ENCODE measurements at places on chromosomes 7 and 10.

DNA sequence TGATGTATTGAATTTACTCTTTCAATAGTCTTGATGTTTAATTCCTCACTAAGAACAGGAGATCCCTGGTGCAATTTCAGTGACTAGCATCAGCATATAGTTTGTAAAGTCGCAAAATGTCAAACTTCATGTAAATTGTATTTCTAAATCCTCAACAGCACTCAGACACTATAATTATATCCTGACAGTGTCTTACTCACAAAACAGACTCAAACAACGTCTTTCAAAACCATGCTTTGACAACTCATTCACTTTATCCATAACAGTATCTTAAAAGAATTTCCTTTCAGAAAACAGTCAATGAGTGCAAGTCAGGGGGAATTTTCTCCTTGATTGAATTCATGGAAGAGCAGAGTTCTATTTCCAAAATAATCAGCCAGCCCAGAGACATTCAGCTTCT, 20.8 kb downstream of the BAMBI start:
- no peak for DNase-seq

GRCh38 chr10:130742941-130743675, 568.4 kb downstream of the TCERG1L start:
- DNase-seq = no peak

- DNase-seq = no peak
These were observed 65.9 kb downstream of the FAM204A start for GRCh38 chr10:118276204-118276603.

DNA sequence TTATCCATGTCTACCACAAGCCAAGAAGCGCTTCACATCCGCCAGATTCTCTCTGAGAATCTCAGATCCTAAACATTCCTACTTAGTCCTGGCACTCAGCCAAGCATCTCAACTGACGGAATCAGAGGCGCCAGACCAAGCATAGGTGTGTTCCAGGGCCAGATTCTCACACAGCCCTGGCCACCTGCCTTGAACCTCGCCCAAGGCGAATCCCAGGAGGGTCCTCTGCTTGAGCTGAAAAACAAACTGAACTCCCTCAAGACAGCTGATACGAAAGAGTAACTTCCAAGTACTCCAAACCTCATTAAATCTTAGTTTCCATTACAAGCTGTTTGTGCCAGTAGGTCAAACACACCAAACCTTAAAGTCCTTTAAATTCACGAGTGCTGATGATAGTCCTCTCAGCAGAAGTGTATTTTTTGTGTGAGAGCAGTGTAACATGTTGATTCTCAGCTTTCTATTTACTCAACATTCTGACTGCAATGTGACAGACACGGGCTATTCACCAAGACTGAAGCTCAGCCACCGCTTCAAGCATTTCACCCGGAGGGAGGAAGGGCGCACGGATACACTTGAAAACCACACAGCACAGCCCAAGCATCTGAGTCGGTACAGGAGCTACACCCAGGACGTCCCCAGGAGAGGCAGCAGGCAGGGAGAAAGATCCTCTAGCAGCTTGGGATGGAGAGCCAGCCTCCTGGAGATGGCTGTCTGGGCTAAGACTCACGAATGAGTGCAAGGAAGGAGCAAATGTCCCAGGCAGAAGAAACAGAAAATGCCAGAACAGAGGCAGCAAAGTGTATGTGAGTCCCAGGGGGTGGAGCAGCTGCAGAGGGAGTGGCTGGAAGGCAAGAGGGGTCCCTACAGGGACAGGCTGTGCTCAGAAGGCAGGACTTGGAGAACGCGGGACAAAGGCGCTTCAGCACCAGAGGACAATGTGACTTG, 6.0 kb downstream of the PARD3 start:
- DNase-seq = no peak

- DNase-seq = no peak
These were observed 23.6 kb downstream of the NRP1 start for GRCh38 chr10:33310853-33311252.

- no peak for DNase-seq
These were observed 97.4 kb downstream of the DNAJB6 start for GRCh38 chr7:157434231-157434630.

Measured in activated naive CD4-positive, alpha-beta T cell treated with anti-CD3 and anti-CD28 coated beads, Interleukin-2, amount 10 ng/mL, durations not matched to agents 7 days and 5 days (primary cell).